Nephron progenitor cell (in vitro differentiated cells): ENCODE measurements at places on chromosomes 16 and 17.
A peak's percentile ranks its signal among the peaks of the same experiment; 100 is the strongest.

- no peak for DNase-seq
These were observed 32.5 kb downstream of the MRPS23 start for GRCh38 chr17:57817299-57817698.

DNA sequence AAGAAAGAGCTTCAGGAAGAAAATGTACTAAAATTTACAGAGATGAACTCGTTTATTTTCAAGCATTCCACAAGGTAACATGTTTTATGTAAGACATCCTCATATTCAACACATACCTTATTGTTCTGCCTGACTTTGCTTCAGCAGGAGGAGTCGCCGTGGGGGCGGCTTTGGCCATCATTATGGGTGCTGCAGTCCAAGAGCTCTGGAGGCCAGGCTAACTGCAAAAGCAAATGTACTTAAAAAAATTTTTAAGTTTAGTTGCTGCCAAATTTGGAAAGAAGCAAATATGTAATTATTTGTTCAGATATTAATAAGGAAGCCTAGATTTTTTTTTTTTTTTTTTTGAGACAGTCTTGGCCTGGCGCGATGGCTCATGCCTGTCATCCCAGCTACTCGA is 4.1 kb upstream of the SPG7 start:
- DNase-seq = no peak

GRCh38 chr17:3738562-3739295 is 15.0 kb downstream of the HASPIN start:
- peak; percentile 27 for DNase-seq

GRCh38 chr17:80409626-80410025 is 5.3 kb upstream of the ENDOV start:
- no peak for DNase-seq

- DNase-seq = no peak
These were observed 21.4 kb downstream of the TRIM16 start for GRCh38 chr17:15662681-15663080.

GRCh38 chr16:52697971-52698370 is 151.0 kb upstream of the TOX3 start:
- DNase-seq = no peak

GRCh38 chr17:11493936-11494335 is 104.3 kb upstream of the DNAH9 start:
- DNase-seq = no peak

DNA sequence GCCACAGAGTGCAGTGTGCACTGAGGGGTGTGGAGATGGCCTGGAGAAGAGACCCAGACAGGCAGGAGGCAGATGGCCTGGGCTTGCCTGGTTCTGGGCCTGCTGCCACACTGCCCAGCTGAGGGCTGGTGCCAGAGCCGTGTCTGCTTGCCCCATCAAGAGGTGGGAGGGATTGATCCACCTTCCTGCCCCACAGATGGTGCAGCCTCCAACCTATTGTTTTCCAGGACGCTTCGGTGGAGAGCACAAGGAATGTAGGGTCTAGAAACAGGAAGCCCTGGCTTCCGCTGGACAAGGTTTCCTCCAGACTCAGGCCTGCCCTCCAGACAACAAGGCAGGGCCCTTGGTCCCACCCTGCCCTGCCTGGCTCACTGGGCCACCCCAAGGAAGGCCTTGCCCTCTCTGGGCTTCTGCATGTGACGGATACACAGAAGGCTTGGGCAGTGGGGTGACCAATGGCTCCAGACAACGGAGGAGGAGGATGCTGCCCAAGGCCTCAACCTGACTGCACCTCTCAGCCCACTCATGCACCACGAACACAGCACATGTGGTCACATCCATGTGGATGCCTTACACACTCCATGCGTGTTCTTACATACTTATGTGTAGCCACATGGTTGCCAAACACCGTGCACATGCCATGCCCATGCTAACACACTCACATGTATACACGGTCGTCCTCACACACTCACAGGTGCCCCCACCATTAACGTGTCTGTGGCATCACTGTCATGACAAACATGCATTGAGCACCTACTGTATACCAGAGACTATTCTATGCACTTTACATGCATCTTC is 6.5 kb upstream of the CDH5 start:
- no peak for DNase-seq
